Body of pancreas (tissue), 4 donors: ENCODE measurements at places on chromosomes 3 and 15. TPM values are rescaled to one million over a fixed set of nuclear protein-coding genes. Genes with fewer than 3 reads are reported as not detected.

Gene PLA2G4E
- not detected for total RNA-seq

Gene STAC
- not detected for total RNA-seq

Gene GLDN
- 5.6 TPM for total RNA-seq

Gene MST1R
- 10.4 TPM for total RNA-seq

Gene IQGAP1
- total RNA-seq: 79.6 TPM

Gene SI
- total RNA-seq: not detected

Gene CLASP2
- 47.8 TPM for total RNA-seq

Gene ALDH1A3
- total RNA-seq: 33.9 TPM

Gene TGFBR2
- total RNA-seq: 91.8 TPM

Gene SGO1
- total RNA-seq: not detected

Gene ITIH1
- total RNA-seq: 4.4 TPM

Gene ANKRD63
- not detected for total RNA-seq

Gene FETUB
- total RNA-seq: not detected

Gene SLC22A13
- not detected for total RNA-seq

Gene GPR27
- total RNA-seq: 0.33 TPM

Gene PPP2R3A
- 22.4 TPM for total RNA-seq

Gene SYNPR
- 0.52 TPM for total RNA-seq

Gene SPINT1
- total RNA-seq: 110 TPM

Gene ANKRD34C
- total RNA-seq: under 0.01 TPM

Gene MINAR1
- total RNA-seq: 4.7 TPM

Gene CPNE9
- total RNA-seq: not detected

Gene ITPKA
- 0.33 TPM for total RNA-seq

Gene PCLAF
- total RNA-seq: not detected

Gene UBE2Q2
- total RNA-seq: 15.8 TPM

Gene PIGZ
- 1.0 TPM for total RNA-seq

Gene IL17RC
- total RNA-seq: 40.7 TPM

Gene GRAMD1C
- total RNA-seq: 18.5 TPM

Gene CISH
- total RNA-seq: 4.9 TPM

Gene THSD4
- total RNA-seq: 12.9 TPM

Gene RAB5A
- total RNA-seq: 30.6 TPM

Gene SLC12A1
- total RNA-seq: not detected

Gene CHMP2B
- 22.1 TPM for total RNA-seq

Gene CASR
- 11.9 TPM for total RNA-seq

Gene TRPC1
- total RNA-seq: 6.9 TPM

Gene CCDC13
- 3.9 TPM for total RNA-seq

Gene SLC27A2
- total RNA-seq: 3.9 TPM

Gene PRSS50
- total RNA-seq: 2.6 TPM

Gene SIDT1
- 1.6 TPM for total RNA-seq

Gene HIGD2B
- not detected for total RNA-seq

Gene C3orf62
- 4.9 TPM for total RNA-seq

Gene DNAH1
- 14.8 TPM for total RNA-seq

Gene MGLL
- 20.2 TPM for total RNA-seq

Gene CNOT10
- total RNA-seq: 10.4 TPM

Gene CLEC3B
- total RNA-seq: 4.9 TPM

Gene PAK6
- 14.8 TPM for total RNA-seq

Gene CHL1
- total RNA-seq: 3.0 TPM

Gene TRH
- total RNA-seq: not detected

Gene DUOXA2
- total RNA-seq: not detected

Gene OXTR
- 0.33 TPM for total RNA-seq

Gene TMC3
- not detected for total RNA-seq

Gene SLC28A1
- 0.26 TPM for total RNA-seq

Gene ARPP21
- total RNA-seq: not detected
